ENCODE measurements at places on chromosomes 11 and 22. TPM values are rescaled to one million over a fixed set of nuclear protein-coding genes. Genes with fewer than 3 reads are reported as not detected.
A peak's percentile ranks its signal among the peaks of the same experiment; 100 is the strongest.

DNA sequence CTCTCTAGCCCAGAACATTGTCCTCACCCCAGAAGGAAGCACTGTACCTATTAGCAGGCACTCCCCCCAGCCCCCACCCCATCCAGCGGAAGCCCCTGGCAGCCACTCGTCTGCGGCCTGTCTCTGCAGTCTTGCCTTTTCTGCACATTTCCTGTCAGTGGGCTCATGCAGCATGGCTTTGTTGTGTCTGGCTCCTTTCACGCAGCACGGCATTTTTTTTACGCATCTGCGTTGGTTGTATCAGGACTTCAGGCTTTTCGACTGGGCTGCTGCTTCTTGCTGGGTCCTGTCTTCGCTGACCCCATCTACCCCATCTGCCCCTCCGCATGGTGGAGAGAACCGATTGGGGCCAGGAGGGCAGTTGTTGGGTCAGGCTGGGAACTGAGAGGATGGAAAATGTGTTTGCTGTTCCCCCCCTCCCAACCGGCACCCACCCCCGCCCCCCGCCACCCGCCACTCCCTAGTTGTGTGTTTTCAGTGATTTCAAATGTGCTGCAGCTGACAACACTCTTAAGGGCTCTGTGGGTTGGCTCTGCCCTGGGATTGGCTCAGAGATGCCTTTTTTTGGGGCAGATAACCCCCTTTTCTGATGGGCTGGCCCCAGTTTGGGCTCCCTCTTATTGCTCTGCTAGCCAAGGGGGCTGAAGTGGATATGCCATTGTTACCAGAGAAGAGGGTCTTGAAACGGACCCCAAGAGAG lies 110.0 kb downstream of the KIAA1671 start:
- no peak overlapping the region for H3K4me3 ChIP-seq
- H3K27ac ChIP-seq, result no peak overlapping the region
- H3K36me3 ChIP-seq, result no peaks in the 10 kb centered on the region
- H3K27me3 ChIP-seq, result no peaks in the 10 kb centered on the region

GRCh38 chr22:27269751-27270543 lies 531.6 kb downstream of the MN1 start:
- no peaks in the 10 kb centered on the region for H3K36me3 ChIP-seq
- no peak for DNase-seq
- peaks cover 17% of the 10 kb centered on the region for H3K27me3 ChIP-seq

DNA sequence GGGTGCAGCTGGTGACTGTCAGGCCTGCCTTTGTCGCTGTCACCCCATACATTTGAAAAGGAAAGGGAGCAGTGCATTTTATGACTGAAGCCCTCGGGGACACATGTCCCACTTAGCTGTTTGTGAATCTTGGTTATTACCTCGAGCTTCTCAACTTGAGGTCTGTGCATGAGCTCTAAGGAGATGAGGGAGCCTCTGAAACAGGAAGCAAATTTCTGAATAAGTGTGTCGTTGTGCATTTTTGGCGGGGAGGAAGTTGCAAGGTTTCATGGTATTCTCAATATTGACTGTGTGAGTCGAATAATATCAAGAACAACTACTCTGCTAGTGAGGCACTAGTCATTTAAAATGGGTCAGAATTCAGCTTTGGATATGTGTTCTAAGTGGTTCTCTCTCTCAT lies 149.7 kb upstream of the PLET1 start:
- H3K4me1 ChIP-seq, result no peaks in the 10 kb centered on the region
- no peak for DNase-seq
- no peak overlapping the region for H3K4me3 ChIP-seq
- no peak overlapping the region for H3K27ac ChIP-seq

- DNase-seq, result no peak
- H3K27ac ChIP-seq, result no peak overlapping the region
- no peak overlapping the region for H3K4me3 ChIP-seq
Observed at GRCh38 chr11:133163463-133164419, 368.6 kb downstream of the OPCML start.

DNA sequence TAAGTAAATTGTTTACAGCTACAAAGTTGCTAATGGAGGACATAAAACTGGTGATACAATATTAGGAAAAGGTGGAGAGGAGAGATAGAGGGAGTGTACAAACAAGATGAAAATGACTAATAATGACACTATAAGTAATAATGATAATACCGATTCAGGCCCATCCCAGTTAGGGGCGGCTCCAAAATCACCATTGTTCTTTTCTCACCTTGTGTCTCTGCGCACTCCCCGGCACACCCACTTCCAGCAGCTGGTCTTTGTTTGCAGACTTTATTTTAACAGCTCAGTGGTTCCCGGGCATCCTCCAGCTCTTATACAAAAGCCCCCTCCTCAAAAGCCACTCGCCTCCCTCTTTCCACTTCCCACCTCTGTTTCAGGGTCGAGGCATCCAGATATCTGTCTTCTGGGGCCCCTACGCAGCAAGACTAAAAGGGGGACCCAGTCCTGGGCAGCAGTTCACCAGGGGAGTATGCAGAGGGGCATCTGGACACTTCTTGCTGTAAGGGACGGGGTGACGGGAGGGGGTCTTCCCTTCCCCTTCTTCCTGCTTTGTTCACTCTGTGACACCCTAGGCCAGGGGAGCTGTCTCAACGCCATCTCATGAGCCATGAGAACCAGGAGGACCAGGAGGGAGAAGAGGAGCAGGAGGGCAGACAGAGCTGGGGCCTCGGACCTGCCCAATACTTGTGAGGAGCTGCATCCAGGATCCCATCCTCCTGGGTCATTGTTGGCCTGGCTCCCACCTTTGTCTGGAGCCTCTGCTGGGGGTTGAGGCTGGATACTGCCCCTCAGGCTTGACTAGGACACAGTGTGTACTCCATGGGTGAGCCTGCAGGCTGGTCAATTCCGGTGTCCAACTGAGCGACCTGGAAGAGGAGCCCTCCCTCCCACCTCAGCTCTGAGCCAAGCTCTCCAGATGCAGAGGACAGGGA lies 2.7 kb downstream of the APOL2 start:
- peak overlapping the region; percentile 90 for H3K27ac ChIP-seq
- H3K27me3 ChIP-seq, result no peaks in the 10 kb centered on the region
- H3K4me3 ChIP-seq, result peak overlapping the region; percentile 69

GRCh38 chr11:96306933-96307775 lies 35.8 kb downstream of the MAML2 start:
- no peaks in the 10 kb centered on the region for H3K36me3 ChIP-seq
- peak overlapping the region; percentile 90 for H3K27ac ChIP-seq
- peaks cover 78% of the 10 kb centered on the region for H3K4me1 ChIP-seq
- peak overlapping the region; percentile 25 for H3K4me3 ChIP-seq
- H3K27me3 ChIP-seq, result no peaks in the 10 kb centered on the region

- no peak overlapping the region for H3K4me3 ChIP-seq
- no peak for DNase-seq
- no peak overlapping the region for H3K27ac ChIP-seq
Observed at GRCh38 chr22:44838316-44839016, 86.1 kb downstream of the ARHGAP8 start.

DNA sequence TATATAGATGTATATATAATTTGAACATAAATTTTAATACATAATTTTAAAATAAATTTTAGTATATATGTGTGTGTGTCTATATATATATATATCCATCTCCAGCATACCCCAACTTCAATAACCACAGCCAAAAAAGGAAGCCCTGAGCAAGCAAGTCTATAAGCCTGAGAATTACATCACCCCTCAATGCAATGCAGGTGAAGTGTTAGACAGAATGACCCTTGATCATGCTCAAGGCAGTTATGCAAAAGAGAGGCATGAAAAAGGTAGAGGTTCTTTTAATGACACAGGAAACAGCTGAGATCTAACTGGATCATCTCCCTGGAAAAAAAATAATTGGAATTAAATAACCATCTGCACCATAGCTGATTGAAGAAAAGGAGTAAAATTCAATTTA lies 557.9 kb upstream of the ANO5 start:
- no peak overlapping the region for H3K27ac ChIP-seq
- H3K27me3 ChIP-seq, result no peaks in the 10 kb centered on the region
- no peak for DNase-seq
- no peaks in the 10 kb centered on the region for H3K4me1 ChIP-seq

PLA2G6 gene
- total RNA-seq, result 52.4 TPM

CYP2D6 gene
- total RNA-seq, result 1.0 TPM

PRODH gene
- 60.9 TPM for total RNA-seq

PKP3 gene
- total RNA-seq, result 40.4 TPM

SAA1 gene
- 13.3 TPM for total RNA-seq

EFCAB6 gene
- 3.6 TPM for total RNA-seq

OR4A47 gene
- not detected for total RNA-seq
